Tibial nerve (tissue), 4 donors: ENCODE measurements at places on chromosomes 2 and 18. TPM values are rescaled to one million over a fixed set of nuclear protein-coding genes. Genes with fewer than 3 reads are reported as not detected.

Gene SERPINB3
- total RNA-seq, result not detected

DNA sequence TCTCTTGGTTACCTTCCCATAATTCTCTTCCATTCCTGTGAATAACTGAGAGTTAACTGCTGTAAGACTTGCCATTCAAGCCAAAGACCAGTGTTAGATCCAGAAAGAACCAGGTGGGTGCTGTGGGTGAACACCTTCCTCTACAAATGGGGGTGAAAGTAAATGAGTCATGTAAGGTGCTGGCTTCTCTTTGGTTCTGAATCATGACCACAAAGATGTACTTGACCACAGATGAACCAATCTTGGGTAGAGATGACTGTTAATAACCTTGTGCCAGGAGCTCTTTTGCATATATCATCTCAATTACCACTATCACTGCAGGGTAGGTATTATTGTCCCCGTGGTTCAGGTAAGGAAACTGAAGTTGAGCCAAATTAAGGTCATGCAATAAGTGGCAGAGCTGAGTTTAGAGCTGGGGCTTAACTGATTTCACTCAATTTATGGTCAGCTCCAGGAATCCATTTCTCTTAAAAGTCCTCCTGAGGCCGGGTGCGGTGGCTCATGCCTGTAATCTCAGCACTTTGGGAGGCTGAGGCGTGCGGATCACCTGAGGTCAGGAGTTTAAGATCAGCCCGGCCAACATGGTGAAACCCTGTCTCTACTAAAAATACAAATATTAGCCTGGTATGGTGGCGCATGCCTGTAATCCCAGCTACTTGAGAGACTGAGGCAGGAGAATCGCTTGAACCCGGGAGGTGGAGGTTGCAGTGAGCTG is 244.9 kb upstream of the CXCR4 start:
- H3K4me1 ChIP-seq, result no peaks in the 10 kb centered on the region
- H3K4me3 ChIP-seq, result no peak overlapping the region
- no peak for DNase-seq
- no peaks in the 10 kb centered on the region for H3K27me3 ChIP-seq
- H3K36me3 ChIP-seq, result no peaks in the 10 kb centered on the region

DNA sequence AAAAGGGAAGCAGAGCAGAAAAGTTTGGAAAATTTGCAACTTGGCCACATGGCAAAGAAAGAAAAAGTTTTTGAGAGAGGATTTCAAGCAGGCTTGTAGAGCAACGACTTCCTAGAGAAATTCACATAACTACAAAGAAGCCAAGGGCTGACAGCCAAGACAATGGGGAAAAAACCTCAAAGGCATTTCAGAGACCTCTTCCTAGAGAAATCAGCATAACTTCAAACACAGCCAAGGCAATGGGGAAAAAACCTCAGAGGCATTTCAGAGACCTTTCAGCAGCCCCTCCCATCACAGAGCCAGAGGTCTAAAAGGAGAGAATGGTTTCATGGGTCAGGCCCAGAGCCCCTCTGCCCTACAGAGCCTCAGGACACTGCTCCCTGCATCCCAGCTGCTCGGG is 7.2 kb downstream of the ADI1 start:
- no peak overlapping the region for H3K27ac ChIP-seq
- H3K4me1 ChIP-seq, result peaks cover 6% of the 10 kb centered on the region
- peaks cover 7% of the 10 kb centered on the region for H3K36me3 ChIP-seq
- DNase-seq, result no peak

DNA sequence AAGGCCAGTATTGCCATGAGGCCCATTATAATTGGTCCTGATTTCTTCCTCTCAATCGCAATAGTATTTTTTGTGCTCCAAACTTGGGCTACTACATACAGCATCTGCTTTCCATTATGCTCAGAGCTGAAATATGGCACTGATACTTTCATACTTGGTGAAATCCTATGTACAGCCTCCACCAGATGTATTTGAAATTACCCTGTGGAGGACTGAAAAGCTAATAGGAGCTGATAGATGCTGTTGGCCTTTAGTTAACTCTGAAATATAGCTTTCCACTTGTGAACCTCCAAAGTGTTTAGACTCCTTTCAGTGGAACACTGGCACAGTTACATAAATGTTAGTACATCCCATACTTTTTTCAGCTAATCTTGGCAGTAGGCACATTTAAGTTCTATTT is 205.7 kb downstream of the NEDD4L start:
- H3K4me3 ChIP-seq, result no peak overlapping the region
- DNase-seq, result no peak
- no peaks in the 10 kb centered on the region for H3K4me1 ChIP-seq
- H3K27ac ChIP-seq, result no peak overlapping the region
- H3K36me3 ChIP-seq, result no peaks in the 10 kb centered on the region

GRCh38 chr2:8334866-8335325 is 347.0 kb upstream of the ID2 start:
- no peaks in the 10 kb centered on the region for H3K36me3 ChIP-seq
- no peaks in the 10 kb centered on the region for H3K4me1 ChIP-seq
- H3K27ac ChIP-seq, result no peak overlapping the region
- DNase-seq, result no peak

GRCh38 chr2:172395503-172395902 is 31.9 kb upstream of the ITGA6 start:
- peaks cover 7% of the 10 kb centered on the region for H3K4me1 ChIP-seq
- DNase-seq, result no peak
- H3K27ac ChIP-seq, result peak overlapping the region; percentile 75
- no peaks in the 10 kb centered on the region for H3K36me3 ChIP-seq
- H3K4me3 ChIP-seq, result no peak overlapping the region
- H3K27me3 ChIP-seq, result no peaks in the 10 kb centered on the region

Gene CAVIN2
- total RNA-seq, result 48.0 TPM
